ENCODE measurements at places on chromosomes 13 and 19. TPM values are rescaled to one million over a fixed set of nuclear protein-coding genes. Genes with fewer than 3 reads are reported as not detected.

The CDX2 gene
- total RNA-seq: 31.0 TPM

The VSTM1 gene
- total RNA-seq: not detected

The TTC9B gene
- total RNA-seq: not detected

The CCNE1 gene
- 16.5 TPM for total RNA-seq

The FGF9 gene
- 16.2 TPM for total RNA-seq

The FKBP8 gene
- total RNA-seq: 216 TPM

The POU2F2 gene
- total RNA-seq: 1.6 TPM

The BRSK1 gene
- total RNA-seq: 68.7 TPM

The GJB2 gene
- 2.4 TPM for total RNA-seq

The LGALS14 gene
- not detected for total RNA-seq

The SCAF1 gene
- total RNA-seq: 90.7 TPM

DNA sequence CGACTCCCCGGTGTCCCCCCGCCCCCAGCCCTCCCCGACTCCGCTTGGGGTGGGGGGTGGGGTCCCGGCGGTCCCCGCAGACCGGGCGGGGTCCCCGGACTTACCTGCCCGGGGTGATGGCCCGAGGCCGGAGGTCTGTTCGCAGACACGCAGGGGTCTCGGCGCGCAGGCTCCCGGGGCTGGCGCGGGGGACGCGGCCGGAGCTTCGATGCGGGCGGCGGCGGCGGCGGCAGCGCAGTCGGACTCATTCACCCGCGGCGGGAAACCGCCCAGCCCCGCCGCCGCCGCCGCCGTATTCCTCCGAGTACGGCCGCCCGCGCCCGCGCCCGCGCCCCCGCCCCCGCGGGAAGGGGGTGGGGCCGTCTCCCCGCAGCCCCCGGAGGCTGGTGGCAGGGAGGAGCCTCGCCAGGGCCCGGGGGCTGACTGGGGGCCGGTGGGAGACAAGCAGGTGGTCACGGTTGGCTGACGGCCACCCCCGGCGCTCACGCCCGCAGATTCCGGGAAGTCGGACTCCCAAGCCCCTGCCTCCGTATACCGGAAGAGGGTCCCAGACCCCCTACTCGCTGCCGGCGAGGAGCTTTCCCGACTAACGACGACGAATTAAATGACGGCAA lies at the start of gene C2CD4C:
Gene C2CD4C, minus strand, starts transcription at position 246 of the 614 bp plus-strand sequence. CDS start 786 bp downstream, outside the sequence.
- peak within 1 kb of the TSS; percentile 96 for H3K27ac ChIP-seq
- H3K4me3 ChIP-seq: peak within 1 kb of the TSS; percentile 84

GRCh38 chr19:12689581-12690216 lies 1.9 kb downstream of the GNG14 start:
- no peak overlapping the region for H3K27ac ChIP-seq
- H3K36me3 ChIP-seq: no peaks in the 10 kb centered on the region
- DNase-seq: no peak
- no peak overlapping the region for H3K4me3 ChIP-seq

- H3K4me3 ChIP-seq: no peak within 1 kb of the TSS
- no peaks in the 10 kb centered on the region for H3K36me3 ChIP-seq
- H3K27ac ChIP-seq: no peak within 1 kb of the TSS
- H3K4me1 ChIP-seq: no peaks in the 10 kb centered on the region
Measured at GRCh38 chr19:54364775-54365257, at the start of gene LAIR1. Gene LAIR1 (minus strand): TSS chr19:54364931. CDS start chr19:54364804, 127 bp downstream.

GRCh38 chr19:40216013-40216776 lies 2.0 kb downstream of the TTC9B start:
- H3K4me1 ChIP-seq: peaks cover 3% of the 10 kb centered on the region
- H3K27me3 ChIP-seq: peaks cover 43% of the 10 kb centered on the region
- no peak overlapping the region for H3K27ac ChIP-seq
- DNase-seq: no peak
- H3K4me3 ChIP-seq: no peak overlapping the region
- H3K36me3 ChIP-seq: peaks cover 3% of the 10 kb centered on the region

DNA sequence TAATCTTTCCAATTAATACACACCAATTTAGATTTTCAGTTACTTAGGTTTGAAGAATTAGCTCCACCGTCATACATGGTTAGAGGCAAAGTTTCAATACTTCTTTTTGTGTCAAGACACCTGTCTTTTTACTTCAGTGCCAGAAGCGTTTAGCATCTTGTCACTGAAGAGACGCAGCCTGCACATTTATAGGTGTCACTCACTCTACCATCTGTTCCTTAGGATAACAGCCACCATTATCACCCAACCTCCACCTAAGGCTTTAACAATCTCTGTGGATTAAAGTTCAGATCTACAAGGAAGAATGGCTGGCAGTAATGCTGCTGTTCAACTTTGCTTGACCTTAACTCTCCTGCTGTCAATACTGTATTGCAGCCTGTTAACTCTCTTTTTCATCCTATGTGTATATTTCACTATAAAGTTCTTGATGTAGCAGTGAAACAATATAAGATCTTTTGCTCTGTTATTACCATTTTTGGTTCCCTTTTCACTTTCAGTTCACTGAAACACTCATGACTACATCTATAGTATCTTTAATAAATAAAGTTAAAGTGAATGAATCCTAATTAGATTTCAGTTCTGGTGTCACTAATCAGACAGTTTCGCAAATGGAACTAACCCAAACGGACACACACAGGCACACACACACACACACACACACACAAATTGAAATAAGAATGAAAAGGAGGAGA lies 435.6 kb downstream of the PCDH9 start:
- H3K27ac ChIP-seq: no peak overlapping the region
- no peak overlapping the region for H3K4me3 ChIP-seq
- H3K4me1 ChIP-seq: peaks cover 9% of the 10 kb centered on the region
- H3K36me3 ChIP-seq: no peaks in the 10 kb centered on the region
- H3K27me3 ChIP-seq: no peaks in the 10 kb centered on the region
- DNase-seq: no peak

- H3K4me3 ChIP-seq: peak within 1 kb of the TSS; percentile 91
- peaks cover 10% of the 10 kb centered on the region for H3K4me1 ChIP-seq
- H3K27me3 ChIP-seq: peaks cover 35% of the 10 kb centered on the region
- peak; percentile 78 for DNase-seq
- H3K27ac ChIP-seq: peak within 1 kb of the TSS; percentile 97
- H3K36me3 ChIP-seq: peaks cover 8% of the 10 kb centered on the region
Measured at GRCh38 chr19:48391100-48392005, at the start of gene KDELR1. Gene KDELR1 (minus strand): TSS chr19:48391551. CDS start chr19:48391358, 193 bp downstream.

GRCh38 chr19:18672606-18673337 lies 10.7 kb upstream of the CRTC1 start:
- H3K27ac ChIP-seq: no peak overlapping the region
- H3K36me3 ChIP-seq: peaks cover 3% of the 10 kb centered on the region
- DNase-seq: no peak
- H3K4me1 ChIP-seq: no peaks in the 10 kb centered on the region

- DNase-seq: no peak
- no peaks in the 10 kb centered on the region for H3K27me3 ChIP-seq
- H3K4me3 ChIP-seq: no peak overlapping the region
- H3K4me1 ChIP-seq: no peaks in the 10 kb centered on the region
- H3K36me3 ChIP-seq: no peaks in the 10 kb centered on the region
Measured at GRCh38 chr13:72559716-72560115, 167.7 kb downstream of the MZT1 start.

- H3K27ac ChIP-seq: peak overlapping the region; percentile 59
- H3K4me1 ChIP-seq: peaks cover 4% of the 10 kb centered on the region
- no peak overlapping the region for H3K4me3 ChIP-seq
- no peaks in the 10 kb centered on the region for H3K36me3 ChIP-seq
- H3K27me3 ChIP-seq: peaks cover 3% of the 10 kb centered on the region
Measured at GRCh38 chr13:105991622-105992277, 543.7 kb downstream of the EFNB2 start.

DNA sequence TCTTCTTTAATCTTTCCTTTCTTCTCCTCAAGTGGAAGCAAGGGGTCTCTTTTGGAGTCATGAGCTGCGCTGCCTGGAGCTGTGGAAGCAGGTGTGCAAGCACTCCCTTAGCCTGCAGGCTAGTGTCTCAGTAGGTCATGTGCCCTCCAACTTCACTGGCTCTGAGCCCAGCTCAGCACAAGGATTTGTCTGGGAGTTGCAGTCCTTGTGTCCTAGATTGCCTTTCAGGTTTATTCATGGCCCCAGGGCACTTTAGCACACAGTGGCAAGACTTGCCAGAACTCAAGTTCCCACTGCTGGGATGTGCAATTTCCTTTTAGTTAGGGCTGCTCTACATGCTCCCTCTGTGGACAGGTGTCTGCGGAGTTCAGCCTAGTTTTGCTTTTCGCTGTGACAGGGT lies 211.7 kb downstream of the LIG4 start:
- no peaks in the 10 kb centered on the region for H3K27me3 ChIP-seq
- H3K4me3 ChIP-seq: no peak overlapping the region
- H3K27ac ChIP-seq: no peak overlapping the region
- peaks cover 2% of the 10 kb centered on the region for H3K4me1 ChIP-seq
- no peaks in the 10 kb centered on the region for H3K36me3 ChIP-seq

- peaks cover 30% of the 10 kb centered on the region for H3K36me3 ChIP-seq
- peaks cover 2% of the 10 kb centered on the region for H3K4me1 ChIP-seq
- DNase-seq: no peak
- H3K27me3 ChIP-seq: no peaks in the 10 kb centered on the region
- H3K4me3 ChIP-seq: no peak overlapping the region
Measured at GRCh38 chr13:19670147-19670546, 36.7 kb downstream of the MPHOSPH8 start.

DNA sequence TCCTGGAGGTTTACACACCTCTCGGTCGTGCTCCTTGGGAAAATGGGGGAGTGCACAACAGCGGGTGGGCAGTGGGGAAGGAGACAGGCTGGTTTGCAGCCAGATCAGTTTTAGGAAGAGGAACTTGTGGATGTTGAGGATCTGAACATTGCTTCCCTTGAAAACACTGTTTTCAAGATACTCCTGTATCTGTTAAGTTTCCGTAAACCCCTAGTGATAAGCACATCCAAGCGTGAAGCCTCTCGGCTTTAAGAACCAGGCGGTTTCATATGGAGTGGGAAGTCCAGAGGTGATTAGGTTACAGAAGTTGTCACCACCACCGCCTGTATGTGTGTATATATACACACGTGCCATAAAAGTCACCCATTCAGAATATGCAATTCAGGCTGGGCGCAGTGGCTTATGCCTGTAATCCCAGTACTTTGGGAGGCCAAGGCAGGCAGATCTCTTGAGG lies 47.4 kb downstream of the SIPA1L3 start:
- DNase-seq: no peak
- H3K4me1 ChIP-seq: peaks cover 27% of the 10 kb centered on the region
- no peaks in the 10 kb centered on the region for H3K27me3 ChIP-seq
- H3K36me3 ChIP-seq: peaks cover 19% of the 10 kb centered on the region
- H3K4me3 ChIP-seq: no peak overlapping the region

- DNase-seq: no peak
- no peak overlapping the region for H3K4me3 ChIP-seq
- no peak overlapping the region for H3K27ac ChIP-seq
- H3K36me3 ChIP-seq: peaks cover 15% of the 10 kb centered on the region
- H3K27me3 ChIP-seq: no peaks in the 10 kb centered on the region
- H3K4me1 ChIP-seq: peaks cover 9% of the 10 kb centered on the region
Measured at GRCh38 chr19:57563547-57563946, 3.9 kb upstream of the ZNF550 start.

DNA sequence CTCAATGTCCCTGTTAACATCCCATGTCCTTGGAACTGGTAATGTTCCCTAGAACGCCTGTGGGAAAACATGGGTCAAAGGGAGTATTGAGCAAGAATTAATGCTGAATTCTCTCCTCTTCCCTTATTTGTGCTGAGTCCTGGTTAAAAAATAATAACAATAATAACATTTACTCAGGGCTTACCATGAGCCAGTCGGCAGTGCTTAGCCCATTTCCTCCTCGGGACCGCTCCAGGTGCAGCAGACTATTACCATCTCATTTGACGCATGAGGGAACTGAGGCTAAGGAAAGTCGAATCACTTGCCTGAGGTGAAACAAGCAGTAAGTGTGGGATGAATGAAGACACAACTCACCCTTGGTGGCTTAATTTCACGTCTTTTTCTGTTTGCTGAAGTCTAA lies 33.6 kb upstream of the SLC15A1 start:
- H3K27ac ChIP-seq: no peak overlapping the region
- no peak for DNase-seq
- no peaks in the 10 kb centered on the region for H3K4me1 ChIP-seq

DNA sequence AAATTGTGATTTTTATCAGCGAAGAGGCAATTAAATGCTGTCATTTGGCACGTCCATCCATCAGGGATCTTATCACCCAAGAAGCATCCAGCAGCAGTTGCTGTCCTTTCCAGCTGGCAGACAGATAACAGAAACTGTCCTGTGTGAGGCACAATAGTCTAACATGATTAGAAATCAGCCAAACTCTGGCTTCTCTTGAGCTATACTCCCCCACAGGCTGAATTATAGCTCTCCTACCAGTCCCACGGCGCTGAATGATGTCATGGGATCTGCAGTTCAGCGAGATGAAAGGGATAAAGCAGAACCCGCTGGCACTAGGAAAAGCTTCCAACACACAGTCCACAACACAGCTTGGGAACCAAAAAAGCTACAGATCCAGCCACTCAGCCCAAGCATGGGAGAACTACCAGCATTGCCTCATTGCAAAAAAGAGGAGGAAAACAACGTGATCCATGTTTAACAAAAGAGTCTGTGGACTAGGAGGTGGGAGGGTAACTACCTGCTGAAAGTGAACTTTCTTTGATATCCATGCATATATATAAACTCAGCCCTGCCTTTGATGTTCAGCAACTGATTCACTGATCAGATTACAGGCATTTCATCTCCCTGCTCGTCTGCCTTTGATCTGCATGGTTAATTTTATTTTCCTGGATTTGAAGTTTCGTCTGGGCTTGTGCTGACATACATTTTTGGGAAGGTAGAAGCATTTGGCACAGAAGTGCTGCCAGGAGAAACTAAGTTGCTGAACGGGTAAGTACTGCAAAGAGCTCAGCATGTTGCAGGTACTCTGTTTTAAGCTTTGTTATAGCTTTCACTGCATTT lies at the start of gene TNFRSF19:
Gene TNFRSF19, plus strand, starts transcription at position 314 of the 822 bp plus-strand sequence. CDS start 19,772 bp downstream, outside the sequence.
- no peaks in the 10 kb centered on the region for H3K36me3 ChIP-seq
- H3K4me1 ChIP-seq: peaks cover 15% of the 10 kb centered on the region
- no peak for DNase-seq
- H3K27ac ChIP-seq: peak within 1 kb of the TSS; percentile 86
- peak within 1 kb of the TSS; percentile 38 for H3K4me3 ChIP-seq
- H3K27me3 ChIP-seq: peaks cover 2% of the 10 kb centered on the region

DNA sequence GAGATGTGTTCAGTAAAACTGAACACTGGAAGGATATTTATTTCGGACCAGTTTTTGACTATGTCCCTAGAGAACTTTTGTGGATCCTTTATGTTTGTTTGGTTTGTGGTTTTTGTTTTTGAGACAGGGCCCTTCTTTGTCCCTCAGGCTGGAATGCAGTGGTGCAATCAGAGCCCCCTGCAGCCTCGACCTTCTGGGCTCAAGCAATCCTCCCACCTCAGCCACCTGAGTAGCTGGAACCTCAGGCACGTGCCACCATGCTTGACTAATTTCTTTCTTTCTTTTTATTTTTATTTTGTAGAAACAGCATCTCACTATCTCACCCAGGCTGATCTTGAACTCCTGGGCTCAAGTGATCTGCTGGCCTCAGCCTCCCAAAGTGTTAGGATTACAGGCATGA lies 955 bp upstream of the ZNF709 start:
- H3K4me3 ChIP-seq: peak overlapping the region; percentile 91
- H3K27ac ChIP-seq: peak overlapping the region; percentile 99
- H3K4me1 ChIP-seq: peaks cover 22% of the 10 kb centered on the region
- no peaks in the 10 kb centered on the region for H3K27me3 ChIP-seq
- H3K36me3 ChIP-seq: peaks cover 2% of the 10 kb centered on the region
